ENCODE measurements at places on chromosomes 4 and X.

DNA sequence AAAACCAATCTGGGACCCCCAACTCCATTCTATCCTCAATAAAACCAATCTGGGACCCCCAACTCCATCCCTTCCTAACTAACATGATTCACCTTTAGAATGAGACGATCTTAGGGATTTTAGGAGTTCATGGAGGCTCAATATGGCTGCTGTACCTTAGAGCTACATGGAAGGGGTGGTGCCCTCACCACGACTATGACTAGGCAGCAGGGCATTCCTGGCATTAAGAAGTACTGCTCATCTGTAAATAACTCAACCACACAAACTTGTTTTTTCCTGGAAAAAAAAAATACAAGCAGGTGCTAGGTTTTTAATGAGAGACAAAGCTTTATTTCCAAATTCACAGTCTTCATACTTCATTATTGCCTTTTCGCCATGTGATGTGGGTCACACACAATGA lies 346.5 kb upstream of the FAT1 start:
- DNase-seq, result no peak

GRCh38 chr4:970854-971520 lies 2.4 kb downstream of the DGKQ start:
- DNase-seq, result no peak

- DNase-seq, result peak; percentile 37
Measured at GRCh38 chrX:1581132-1581531, 10.3 kb upstream of the AKAP17A start.

DNA sequence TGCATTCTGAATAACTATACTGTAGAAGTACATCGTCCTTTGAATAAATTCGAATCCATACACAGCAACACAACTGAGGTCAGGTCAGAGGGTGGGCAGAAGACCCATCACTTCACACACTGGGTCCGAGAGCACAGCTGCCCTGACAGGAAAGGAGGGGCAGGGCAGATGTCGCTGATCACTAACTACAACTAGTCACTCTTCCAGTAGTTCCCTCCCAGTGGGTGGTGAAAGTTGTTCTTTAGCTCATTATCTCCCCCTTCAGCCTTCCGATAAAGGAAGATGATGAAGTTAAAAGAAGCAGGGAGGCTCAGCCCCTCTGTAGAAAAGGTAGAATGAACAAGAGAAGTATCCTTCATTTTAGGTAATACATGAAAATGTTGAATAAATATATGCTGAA lies 278.9 kb downstream of the INPP4B start:
- DNase-seq, result no peak

- DNase-seq, result no peak
Measured at GRCh38 chr4:95546221-95546620, 2.6 kb downstream of the UNC5C start.

DNA sequence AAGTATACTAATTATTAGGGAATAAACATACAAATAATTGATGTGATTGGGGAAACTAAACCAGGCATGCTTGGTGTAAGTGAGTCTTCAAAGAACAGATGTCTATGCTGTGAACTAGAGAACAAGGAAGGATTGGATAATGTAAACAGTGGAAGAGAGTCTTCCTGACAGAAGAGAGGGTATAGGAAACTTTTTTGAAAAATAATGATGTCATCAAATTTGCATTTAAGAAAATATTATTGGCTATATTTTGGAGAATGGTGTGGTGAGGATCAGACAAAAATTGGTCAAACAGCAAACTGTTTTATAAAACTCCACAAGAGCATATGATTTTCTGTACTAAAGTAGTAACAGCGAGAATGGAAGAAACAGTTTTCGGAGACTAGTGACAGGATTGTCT lies 537.7 kb downstream of the TRAM1L1 start:
- DNase-seq, result no peak

GRCh38 chr4:15188605-15189539 lies 186.6 kb downstream of the CPEB2 start:
- no peak for DNase-seq

- no peak for DNase-seq
Measured at GRCh38 chrX:24839331-24839730, 145.6 kb downstream of the POLA1 start.

DNA sequence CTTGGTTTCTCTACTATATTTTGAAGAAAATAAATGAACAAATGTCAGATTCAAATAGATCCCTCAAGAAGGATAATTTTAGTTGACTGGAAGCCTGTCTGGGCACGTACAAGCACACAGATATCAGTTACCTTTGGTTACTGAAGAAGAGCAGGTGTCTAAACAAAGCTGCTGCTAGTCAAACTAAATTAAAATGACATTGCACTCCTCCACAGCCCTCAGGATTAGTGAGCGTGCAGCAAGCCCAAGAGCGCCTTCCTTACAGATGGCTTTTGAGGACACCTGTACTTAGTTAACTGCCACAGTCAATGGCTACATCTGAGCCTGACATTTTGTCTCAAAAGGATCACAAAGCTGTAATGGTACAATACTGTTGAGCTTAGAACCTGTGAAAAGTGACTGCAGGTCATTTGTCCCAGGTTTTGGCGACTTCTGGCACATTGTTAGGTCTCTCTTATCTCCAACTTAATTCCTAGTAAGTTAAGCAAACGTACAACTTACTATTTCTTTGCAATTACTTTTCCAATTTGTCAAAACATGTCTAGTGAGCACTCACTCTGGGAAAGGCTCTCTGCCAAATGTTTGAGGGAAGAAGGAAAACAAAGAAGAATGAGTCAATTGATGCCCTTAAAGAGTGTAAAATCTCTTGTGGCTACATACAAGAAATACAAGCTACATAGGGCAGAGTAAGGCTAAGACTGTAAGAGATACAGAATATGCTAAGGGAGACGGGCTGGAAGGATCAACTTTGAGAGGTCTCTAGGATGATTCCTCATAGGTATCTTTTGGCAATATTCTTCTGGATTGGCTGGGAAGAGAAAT lies 25.6 kb upstream of the DAPP1 start:
- DNase-seq, result no peak

All from stimulated activated CD8-positive, alpha-beta memory T cell treated with anti-CD3 and anti-CD28 coated beads, Interleukin-15, amount 100 ng/mL, for 24 hours (primary cell).